ENCODE measurements at places on chromosomes 6 and 20.

DNA sequence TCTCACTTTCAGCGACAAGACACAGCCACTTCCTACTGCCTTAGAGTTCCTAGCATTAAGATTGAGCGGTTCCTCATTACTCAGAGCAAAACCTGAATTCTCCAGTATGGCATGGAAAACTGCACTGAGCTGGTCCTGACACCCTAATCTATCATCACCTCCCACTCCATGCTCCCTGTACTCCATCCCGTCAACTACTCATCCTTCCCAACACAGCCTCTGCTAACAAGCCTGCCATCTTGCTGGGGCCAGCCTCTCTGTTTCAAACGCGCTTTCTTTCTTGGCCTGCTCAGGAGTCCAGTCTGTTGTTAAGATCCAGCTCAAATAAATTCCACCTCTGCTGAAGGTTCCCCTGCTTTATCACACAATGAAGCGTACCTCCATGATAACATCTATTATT lies 12.0 kb downstream of the PRKN start:
- no peak for DNase-seq

DNA sequence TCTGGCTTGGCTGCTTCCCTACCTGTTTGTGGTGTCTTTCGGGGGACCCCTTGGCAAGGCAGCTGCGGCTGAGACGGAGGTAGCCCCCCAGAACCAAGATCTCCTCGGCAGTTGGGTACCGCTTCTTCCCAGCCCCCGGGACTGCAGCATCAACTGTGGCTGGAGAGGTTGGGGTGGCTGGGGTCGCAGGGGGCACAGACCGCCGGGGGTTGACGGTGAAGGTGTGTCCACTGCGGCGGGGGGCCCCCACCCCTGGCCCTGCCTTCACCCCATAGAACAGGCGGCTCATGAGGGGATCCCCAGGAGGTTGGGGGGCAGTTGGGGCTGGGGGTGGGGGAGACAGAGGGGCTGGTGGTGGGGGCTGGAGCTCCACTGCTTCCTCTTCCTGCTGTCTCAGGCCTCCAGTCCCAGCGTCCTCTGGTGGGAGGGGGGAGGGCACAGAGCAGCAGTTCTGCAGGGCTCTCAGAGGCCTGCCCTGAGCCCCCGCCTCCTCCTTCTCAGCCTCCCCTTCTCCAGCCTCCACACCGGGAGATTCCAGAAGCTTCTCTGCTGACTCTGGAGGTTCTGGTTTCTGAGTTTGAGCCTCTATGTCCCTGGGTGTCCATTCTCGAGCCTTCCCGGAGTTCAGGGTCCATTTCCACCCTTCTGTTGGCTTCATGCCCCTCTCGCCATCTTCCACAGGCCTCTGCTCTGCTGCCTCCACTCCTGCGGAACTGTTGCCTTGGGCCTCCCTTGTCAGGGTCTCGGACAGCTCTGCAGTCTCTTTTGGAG lies 1.9 kb downstream of the PPP1R18 start:
- peak; percentile 71 for DNase-seq

DNA sequence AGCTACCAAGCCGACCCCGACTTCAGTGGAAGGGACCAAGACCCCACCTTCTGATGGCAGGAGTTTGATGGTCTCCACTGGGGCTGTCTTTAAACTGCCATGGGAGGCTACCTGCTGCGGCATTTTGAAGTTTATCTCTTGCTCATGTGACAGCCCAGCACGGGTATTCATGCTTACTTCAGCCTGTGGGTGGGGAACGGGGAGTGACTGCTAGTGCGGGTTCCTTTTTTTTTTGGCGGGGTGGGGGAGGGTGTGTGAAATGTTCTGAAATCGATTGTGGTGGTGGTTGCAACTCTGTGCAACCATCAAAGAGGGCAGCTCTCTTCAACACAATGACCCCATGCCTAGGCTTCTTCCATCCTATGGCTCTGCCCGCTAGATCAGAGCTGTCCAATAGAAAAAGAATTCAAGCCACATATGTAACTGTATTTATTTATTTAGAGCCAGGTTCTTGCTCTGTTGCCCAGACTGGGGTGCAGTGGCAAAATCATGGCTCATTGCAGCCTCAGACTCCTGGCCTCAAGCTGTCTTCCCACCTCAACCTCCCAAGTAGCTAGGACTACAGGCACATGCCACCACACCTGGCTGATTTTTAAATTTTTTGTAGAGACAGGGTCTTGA lies 53.7 kb downstream of the PPP1R16B start:
- no peak for DNase-seq

- DNase-seq, result no peak
Measured at GRCh38 chr6:56349194-56349593, 101.8 kb upstream of the COL21A1 start.

DNA sequence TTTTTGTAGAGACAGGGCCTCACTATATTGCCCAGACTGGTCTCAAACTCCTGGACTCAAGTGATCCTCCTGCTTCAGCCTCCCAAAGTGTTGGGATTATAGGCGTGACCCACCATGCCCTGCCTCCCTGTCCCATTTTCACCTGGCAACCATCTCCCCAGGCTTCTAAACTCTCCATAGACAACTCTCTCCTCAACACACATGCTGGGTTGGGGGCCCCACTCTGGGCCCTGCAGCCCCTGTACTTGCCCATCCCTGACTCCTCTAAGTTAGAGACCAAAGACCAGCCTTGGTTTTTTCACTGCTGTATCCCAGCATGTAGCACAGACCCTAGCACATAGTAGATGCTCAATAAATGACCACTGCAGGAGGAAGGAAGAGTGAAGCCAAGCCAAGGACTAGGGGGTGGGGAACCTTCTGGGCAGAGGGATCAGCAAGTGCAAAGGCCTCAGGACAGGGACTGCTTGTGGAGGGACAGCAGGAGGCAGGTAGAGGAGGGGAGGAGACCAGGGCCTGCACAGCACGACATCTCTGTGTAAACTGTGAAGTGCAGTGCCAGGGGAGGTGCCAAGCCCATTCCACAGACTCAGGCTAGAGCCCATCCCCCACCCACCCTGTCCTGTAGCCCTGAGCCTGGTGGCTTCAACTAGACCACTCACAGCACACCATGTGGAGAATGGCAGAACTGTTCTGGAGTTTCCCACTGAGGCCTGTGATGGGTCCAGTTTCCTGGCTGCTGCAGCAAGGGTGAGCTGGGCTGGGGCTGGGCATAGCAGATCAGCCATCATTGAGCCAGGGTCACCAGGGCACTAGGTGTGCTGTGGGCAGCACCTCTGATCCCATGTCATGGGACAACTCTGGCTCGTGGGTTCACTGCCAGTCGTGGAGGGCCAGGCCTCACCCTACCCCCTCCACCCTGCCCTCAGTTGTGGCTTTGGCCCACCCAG lies 3.4 kb upstream of the SRC start:
- no peak for DNase-seq

DNA sequence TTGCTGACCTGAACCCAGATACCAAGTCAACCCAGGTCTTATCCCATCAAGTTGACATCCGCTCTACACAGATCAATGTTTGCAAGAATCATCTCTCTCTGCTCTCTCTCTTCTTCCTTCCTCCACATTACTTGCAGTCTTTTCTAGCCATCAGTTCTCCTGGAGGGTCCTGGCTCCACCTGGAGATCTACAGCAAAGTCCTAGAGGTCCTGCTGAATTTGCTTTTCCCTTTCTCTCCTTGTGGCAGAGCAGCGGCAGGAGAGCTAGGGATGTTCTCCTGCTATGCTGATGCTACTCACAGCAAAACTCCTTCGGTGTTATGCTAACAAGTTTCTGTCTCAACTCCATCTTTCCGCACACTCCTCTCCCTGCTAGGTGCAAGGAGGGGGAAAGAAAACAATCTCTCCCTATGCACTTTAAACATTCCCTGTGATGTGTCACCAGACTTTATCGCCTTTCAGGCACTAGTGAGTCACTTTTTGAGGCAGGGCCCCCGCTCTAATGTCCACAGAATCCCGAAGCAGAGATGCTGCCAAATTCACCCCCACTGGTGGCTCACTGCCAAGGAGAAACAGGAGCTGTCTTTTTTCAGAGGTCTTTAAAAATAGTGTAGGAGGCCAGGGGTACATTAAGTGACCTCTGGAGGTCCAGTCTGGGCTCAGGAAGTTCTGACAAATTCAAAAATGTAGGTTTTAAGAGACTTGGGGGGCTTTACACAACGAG lies 62.6 kb downstream of the FAM50B start:
- DNase-seq, result no peak

DNA sequence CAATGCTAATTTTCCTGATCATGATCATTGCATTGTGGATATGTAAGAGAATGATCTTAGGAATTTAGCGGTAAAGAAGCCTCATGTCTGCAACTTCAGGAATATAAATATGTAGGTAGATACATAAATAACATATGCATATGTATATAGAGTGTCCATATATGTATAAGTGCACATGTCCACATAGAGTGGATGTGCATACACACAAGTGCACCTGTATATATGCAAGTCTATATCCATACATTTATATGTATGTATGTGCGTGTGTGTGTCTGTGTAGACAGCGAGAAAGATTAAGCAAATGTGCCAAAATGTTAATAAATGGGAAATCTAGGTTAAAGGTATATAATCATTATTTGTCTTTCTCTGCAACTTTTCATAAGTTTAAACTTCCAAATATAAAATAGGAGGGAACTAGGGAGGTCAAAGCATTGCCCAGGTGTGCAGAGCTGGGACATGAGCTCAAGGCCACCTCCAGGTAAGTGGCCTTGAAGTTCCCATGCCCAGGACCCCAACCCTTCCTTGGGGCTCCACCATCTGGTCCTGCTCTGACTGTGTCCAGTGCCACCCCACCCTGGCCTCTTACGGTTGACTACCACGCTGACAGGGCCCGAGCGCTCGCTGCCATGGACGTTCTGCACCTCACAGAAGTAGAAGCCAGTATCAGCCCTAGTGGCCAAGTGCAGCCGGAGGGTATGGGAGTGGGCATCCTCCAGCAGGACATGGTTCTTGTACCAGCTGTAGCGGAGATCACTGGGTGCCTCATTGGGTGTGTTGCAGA lies 9.6 kb downstream of the SIGLEC1 start:
- no peak for DNase-seq

All from T-helper 1 cell (primary cell).